Endodermal cell (in vitro differentiated cells): ENCODE measurements at places on chromosomes 6 and 20. TPM values are rescaled to one million over a fixed set of nuclear protein-coding genes. Genes with fewer than 3 reads are reported as not detected.
A peak's percentile ranks its signal among the peaks of the same experiment; 100 is the strongest.

DNA sequence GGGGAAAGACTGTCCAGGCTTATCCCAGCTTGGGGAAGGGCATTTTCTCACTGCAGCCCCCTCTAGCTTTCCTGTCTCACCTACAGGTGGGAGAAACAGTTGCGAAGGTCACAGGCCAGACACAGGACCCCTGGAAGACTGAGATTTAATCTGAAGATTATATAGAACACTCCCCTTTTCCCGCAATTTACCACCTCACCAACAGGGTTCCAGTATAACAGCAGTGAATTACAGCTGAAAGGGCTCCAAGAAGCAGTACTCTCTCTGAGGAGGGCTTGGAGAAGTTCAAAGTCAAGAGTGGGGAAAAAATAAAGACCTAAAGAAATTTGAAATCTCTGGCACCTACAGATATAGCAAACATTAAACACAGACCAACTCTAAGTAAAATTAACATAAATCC lies 111.9 kb downstream of the ANKRD60 start:
- DNase-seq, result no peak

TBX18 gene
- 1.3 and 1.5 TPM in 2 replicates for total RNA-seq

- DNase-seq, result no peak
Observed at GRCh38 chr6:5893295-5893694, 113.4 kb downstream of the NRN1 start.

DEFB123 gene
- total RNA-seq, result not detected in 3 replicates

BMP6 gene
- total RNA-seq, result 0.38 and 0.62 TPM in 2 replicates

FAM162B gene
- 1.1 to 2.3 TPM (median 1.8 TPM) in 3 replicates for total RNA-seq

DNA sequence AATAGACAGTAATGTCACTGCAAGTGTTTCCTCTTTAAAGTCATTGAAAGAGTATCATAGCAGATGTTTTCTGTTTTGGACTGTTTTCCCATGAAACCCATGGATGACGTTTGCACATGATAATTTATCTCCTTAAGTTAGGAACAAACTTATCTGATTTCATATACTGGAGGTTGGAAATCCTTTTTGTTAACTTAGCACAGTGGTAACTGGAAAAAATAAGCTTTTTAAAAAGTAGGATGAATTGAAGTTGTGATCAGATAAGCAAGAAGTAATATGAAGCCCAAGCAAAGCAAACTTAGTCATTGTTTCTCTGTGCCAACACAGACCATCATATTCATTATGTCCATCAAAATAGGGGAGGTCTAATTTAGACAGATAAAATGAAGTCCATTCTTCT lies 61.6 kb downstream of the PLCB4 start:
- no peak for DNase-seq

DNA sequence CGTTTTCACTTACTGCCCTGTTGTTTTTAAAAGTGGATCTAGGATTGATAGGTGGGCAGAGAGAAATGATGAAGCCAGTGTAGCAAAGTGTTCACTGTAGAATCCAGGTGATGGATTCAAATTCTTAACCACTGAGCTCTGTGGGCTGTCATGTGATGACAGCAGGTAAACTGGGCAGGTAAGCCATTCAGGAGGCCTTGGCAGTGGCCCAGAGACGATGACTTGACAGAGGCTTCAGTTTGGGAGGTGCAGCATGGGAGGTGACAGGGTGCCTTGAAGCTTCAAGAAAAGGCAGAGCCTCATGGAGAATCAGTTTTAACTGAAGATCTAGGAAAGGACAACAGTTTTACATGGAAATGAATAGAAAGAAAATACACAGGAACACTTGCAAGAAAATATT lies 2.0 kb downstream of the NAA20 start:
- no peak for DNase-seq

GRCh38 chr20:3461211-3461771 lies 9.5 kb upstream of the ATRN start:
- DNase-seq, result peak; percentile 79

- peak; percentile 90 for DNase-seq
Observed at GRCh38 chr6:47047479-47048407, 5.6 kb upstream of the ADGRF1 start.

PIM1 gene
- 42.7 and 43.9 TPM in 2 replicates for total RNA-seq

IFNGR1 gene
- total RNA-seq, result 24.9 and 30.2 TPM in 2 replicates

GRCh38 chr6:45838451-45838850 lies 177.2 kb downstream of the CLIC5 start:
- DNase-seq, result no peak

DNA sequence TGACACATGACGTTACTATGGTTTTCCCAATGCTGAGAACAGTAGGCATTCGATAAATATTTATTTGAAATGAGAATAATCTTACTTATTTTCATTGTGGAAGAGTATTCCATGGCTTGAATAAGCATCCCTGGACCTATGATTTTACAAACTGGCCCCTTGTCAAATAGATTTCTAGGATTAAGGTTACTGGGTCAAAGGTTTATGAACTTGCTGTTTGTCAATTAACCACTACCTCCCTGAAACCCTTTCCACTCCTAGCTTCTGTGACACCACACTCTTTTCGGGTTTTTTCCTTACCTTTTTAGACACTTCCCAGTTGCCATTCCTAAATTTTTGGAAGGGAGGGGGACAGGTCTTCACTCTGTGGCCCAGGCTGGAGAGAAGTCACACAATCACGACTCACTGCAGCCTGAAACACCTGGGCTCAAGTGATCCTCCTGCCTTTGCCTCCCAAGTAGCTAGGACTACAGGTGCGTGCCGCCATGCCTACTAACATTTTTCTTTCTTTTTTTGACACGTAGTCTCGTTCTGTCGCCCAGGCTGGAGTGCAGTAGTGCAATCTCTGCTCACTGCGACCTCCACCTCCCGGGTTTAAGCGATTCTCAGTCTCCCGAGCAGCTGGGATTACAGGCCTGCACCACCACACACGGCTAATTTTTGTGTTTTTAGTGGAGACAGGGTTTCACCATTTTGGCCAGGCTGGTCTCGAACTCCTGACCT lies 5.1 kb upstream of the SRSF6 start:
- no peak for DNase-seq

GTF3C6 gene
- 48.0 to 94.5 TPM (median 92.9 TPM) in 3 replicates for total RNA-seq

DNA sequence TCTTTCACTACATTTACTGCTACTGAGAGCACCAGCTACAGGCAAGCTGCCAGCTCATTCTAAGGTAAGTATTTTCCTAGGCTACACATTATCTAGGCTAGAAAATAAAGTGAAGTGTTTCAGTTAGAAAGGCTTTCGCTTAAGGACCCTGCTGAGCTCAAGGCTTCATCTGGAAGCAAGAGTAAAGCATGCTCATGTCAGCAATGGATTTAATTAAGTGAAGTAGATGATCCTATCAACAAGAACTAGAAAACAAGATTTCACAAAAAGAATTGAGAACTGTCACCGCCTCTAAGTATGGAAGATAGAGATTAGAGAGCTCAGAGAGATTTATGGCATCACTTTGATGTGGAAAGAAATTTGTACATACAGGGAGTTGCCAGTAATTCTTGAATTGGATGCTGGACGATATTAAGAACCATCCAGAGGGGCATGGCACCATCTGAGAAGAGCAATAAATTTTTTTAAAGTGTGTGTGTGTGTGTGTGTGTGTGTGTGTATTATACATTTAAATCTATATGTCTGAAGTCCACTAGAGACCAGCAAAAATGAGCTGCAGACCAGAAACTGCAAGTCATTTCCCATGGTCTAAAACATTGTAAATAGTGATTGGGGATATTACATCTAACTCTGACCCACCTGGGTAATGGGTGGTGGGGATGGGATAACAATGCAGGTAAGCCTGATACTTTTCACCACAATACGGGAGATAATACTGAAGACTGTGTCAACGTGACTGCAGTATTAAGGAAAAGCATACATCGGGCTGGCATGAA lies 105.2 kb upstream of the MAP7 start:
- no peak for DNase-seq

PRDM13 gene
- 0.07 and 0.09 TPM in 2 replicates for total RNA-seq

- DNase-seq, result no peak
Observed at GRCh38 chr6:147170269-147170668, 33.9 kb upstream of the STXBP5 start.

GRCh38 chr20:51326201-51326819 lies 216.2 kb downstream of the NFATC2 start:
- peak; percentile 92 for DNase-seq

GRCh38 chr6:34455831-34456230 lies 10.0 kb upstream of the PACSIN1 start:
- DNase-seq, result no peak

- DNase-seq, result peak; percentile 49
Observed at GRCh38 chr6:34225551-34225950, 11.1 kb upstream of the HMGA1 start.

FOXO3 gene
- total RNA-seq, result 16.4 to 53.9 TPM (median 17.7 TPM) in 3 replicates

NKX2-4 gene
- not detected in 3 replicates for total RNA-seq

- DNase-seq, result no peak
Observed at GRCh38 chr20:62460678-62461077, 15.1 kb downstream of the GATA5 start.

GRCh38 chr6:15061908-15062515 lies 183.9 kb upstream of the JARID2 start:
- no peak for DNase-seq
